ENCODE measurements at places on chromosomes 6 and 20.

- DNase-seq = no peak
Observed at GRCh38 chr20:10060226-10060625, 25.4 kb downstream of the ANKEF1 start.

DNA sequence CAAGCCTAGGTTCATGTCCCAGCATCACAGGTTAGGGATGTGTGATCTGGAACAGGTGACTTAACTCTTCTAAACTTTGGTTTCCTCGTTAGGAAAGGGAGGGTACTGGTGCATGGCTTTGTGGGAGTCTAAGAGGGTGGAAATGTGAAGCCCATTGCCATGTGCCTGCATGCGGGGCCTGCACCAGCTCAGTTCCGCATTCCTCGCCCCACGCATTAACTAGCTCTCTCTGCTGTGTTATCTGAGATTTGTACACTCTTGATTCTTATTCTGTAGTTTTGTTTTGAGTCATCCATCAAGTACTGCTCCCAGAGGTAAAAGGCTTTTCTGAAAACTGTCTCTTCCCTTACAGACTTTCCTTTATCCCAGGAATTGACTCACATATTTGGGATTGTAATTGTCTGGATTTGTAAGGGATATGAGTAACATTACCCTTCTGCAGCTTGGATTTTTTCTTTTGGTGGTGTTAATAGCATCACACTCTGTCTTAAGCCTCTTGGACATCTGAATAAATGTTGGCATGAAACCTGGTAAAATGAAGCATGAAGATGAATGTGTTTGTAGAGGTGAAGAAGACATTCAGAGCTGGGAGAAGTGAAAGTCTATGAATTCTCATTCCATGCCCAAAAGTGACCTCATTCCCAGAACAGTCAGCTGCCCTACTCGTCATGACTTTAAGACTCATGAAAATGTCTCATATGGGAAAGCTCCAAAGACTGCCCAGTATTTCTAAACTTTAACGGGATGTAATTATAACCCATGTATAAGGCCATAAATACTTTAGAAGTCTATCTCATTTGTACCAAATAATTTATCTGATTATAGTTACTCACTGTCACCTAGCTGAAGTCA lies 357.3 kb downstream of the FOXA2 start:
- no peak for DNase-seq

DNA sequence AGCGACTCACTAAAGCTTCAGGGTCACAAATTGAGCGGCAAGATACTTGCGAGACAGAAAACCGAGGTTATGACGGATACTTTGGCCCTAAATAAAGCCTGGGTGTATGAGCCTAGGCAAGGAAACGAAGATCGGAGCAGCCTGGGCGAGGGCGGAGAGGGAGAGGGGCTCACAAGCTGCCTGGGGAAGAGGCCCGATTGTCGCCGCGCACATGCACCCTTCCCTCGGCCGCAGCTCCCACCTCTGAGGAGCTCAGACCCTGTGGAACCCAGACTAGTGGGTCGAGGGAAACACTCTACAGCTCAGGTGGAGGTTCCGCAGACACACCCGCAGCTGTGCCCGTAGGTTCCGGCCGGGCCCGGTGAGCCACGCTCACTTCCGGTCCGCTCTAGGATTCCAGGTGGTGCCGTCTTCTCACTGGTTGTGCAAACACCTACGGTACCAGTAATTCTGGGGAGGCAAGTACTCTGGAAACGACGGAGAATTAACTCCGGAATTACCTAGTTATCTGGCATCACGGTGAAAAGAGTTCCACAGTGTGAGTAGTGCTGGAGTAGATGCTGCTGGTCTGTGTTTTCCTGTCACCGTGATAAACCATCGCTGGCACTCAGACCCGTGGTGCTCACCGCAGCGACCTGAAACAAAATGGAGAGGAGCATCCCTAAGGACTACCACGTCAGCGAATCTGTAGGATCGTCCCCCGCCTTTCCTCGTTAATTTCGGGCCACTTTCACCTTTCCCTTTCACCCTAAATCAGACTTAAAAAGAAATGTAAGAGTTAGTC lies 61.5 kb downstream of the GPX5 start:
- peak; percentile 93 for DNase-seq

- DNase-seq = no peak
Observed at GRCh38 chr20:6295867-6296256, 173.0 kb upstream of the FERMT1 start.

GRCh38 chr20:50425076-50425475 lies 85.1 kb upstream of the PTPN1 start:
- no peak for DNase-seq

DNA sequence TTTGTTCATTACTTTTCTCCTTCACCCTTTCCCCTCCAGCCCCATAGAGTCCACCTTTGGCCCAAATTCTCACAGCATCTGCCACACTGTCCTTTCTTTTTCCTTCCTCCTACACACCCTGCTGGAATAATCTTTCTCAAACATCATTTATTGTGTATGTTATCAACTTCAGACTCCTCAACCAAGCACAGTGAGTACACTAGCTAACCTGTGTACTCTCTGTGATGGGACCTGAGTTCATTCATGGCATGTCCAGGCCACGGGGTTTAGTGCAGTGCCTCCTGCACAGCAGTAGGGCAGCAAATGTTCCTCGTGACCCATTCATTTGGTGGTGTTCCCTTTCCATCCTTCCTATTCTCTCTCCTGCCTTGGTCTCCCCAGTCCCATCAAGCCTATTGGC lies 7.1 kb upstream of the ARMC12 start:
- DNase-seq = no peak

- DNase-seq = no peak
Observed at GRCh38 chr20:45097485-45098102, 3.3 kb downstream of the KCNS1 start.

DNA sequence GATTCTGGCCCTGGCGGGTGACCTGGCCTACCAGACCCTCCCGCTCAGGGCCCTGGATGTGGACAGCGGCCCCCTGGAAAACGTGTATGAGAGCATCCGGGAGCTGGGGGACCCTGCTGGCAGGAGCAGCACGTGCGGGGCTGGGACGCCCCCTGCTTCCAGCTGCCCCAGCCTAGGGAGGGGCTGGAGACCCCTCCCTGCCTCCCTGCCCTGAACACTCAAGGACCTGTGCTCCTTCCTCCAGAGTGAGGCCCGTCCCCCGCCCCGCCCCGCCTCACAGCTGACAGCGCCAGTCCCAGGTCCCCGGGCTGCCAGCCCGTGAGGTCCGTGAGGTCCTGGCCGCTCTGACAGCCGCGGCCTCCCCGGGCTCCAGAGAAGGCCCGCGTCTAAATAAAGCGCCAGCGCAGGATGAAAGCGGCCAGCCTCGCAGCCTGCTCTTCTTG lies 868 bp upstream of the SLC2A4RG start:
- peak; percentile 68 for DNase-seq

- DNase-seq = no peak
Observed at GRCh38 chr6:142848976-142849375, 96.0 kb downstream of the HIVEP2 start.
